Chondrocyte (in vitro differentiated cells): ENCODE measurements at places on chromosomes 11 and 22. TPM values are rescaled to one million over a fixed set of nuclear protein-coding genes. Genes with fewer than 3 reads are reported as not detected.

Gene GRM5
- total RNA-seq, result 0.41 to 2.0 TPM (median 0.52 TPM) in 3 replicates

- DNase-seq, result no peak
Observed at GRCh38 chr22:20918663-20919218, 1.5 kb downstream of the CRKL start.

Gene BCO2
- 1.2 to 1.9 TPM (median 1.7 TPM) in 3 replicates for total RNA-seq

DNA sequence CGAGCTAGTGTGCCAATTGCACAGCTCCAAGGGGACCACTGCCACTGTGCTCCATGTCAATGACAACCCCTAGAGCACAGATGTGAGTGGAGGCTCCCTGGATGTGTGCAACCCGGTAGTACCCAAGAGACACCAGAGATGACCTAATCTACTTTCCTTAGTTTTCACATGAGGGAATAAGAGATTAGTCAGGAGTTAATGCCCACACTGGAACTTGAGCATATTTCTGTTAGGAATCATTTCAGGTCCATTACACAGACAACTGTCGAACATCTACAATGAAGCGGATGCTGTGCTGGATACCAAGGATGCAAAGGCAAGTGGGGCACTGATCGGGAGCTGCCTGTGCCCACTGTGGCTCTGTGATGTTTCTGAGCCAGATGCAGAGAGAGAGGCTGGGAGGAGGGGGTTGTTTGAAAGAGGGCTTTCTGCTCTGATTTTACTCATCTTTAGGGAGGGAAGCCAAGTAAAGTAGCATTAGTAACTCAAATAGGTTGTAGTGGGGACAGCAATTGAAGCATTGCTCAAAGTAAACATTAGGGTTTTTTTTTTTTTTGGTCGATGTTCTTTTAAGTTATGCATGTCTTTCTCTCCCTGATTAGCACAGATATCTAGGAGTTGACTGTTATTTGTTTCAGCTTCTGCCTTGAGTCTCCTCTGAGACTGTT lies 82.5 kb upstream of the SORL1-AS1 start:
- no peak for DNase-seq

Gene CABP4
- total RNA-seq, result not detected in 3 replicates
